Cardiac fibroblast (primary cell): ENCODE measurements at places on chromosomes 4 and X.
A peak's percentile ranks its signal among the peaks of the same experiment; 100 is the strongest.

GRCh38 chrX:15564981-15565579 lies 35.7 kb downstream of the ACE2 start:
- DNase-seq: peak; percentile 88

DNA sequence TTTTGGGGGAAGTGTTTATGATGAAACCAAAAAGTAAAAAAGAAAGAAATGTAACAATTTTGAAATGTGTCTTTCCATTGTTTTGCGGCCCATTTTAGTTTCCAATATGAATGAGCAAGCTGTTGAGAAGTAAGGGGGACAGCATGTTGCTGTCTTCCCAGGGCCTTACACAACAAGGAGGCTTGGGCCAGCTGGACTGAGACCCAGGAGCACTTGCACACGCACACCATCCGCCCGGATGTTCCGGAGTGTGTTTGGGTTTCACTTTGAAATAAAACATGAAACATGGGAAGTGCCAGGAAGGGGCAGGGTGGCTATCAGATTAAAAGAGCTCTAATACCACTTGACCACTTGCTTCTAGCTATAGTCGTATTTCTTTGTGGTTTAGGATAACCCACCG lies 144.4 kb downstream of the NHS start:
- DNase-seq: peak; percentile 54

DNA sequence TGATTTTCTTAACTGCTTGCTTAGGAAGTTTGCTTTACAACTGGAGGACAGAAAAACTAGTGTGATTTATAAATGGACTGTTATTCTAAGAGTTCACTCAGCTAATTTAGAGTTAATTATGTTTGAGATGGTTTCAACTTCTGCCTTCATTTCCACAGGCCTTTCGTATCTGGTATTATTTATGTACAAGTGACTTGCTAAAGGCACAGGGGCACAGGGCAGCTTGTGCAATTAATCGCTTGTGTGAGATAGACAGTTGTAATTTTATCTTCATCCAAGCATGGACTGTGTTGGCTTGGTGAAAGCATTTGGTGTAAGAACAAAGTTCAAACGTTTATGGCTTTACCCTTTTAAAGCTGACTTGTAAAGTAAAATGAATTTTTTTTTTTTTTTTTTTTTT lies 38.3 kb downstream of the GPAT3 start:
- no peak for DNase-seq

- no peak for DNase-seq
Measured at GRCh38 chr4:163736876-163737275, 242.4 kb downstream of the TMA16 start.

DNA sequence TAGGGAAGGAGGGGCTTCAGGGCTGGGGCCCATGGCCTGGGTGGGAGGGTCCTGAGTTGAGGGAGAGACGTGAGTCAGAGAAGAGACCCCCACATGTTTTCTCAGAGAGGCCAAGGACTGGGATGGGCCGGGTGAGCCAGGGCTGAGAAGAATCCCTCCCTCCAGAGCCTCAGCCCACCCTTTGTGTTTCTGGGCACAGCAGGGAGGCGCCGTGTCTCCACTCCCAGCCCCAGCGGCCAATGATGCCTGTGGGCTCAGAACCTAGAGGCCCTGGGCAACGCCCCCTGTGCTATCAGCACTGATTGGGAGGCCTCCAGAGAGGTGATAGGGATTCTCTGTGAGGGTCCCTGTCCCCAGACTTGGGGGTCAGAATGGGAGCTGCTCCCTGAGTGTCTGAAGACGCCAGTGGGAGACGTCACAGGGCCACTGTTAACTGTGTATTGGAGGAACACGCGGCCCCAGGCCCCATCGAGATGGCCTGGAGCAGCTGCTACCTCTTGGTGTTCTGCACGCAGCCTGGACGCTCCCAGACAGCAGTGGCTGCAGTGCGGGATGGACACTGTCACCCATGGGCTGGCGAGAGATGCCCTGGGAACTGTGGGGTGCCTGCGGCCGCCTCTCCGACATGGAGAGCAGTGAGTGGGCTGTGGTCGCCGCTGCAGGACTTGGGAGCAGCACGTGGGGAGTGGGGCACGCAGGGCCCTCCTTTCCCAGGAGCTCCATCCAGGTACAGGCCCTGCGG lies 8.5 kb downstream of the FGFRL1 start:
- DNase-seq: no peak

- peak; percentile 14 for DNase-seq
Measured at GRCh38 chrX:24561121-24561520, 86.0 kb downstream of the PCYT1B start.

GRCh38 chr4:154088741-154089140 lies 299.9 kb upstream of the SFRP2 start:
- DNase-seq: peak; percentile 36

GRCh38 chr4:139144161-139144859 lies 32.7 kb downstream of the ELF2 start:
- peak; percentile 60 for DNase-seq

- DNase-seq: no peak
Measured at GRCh38 chr4:13910556-13910955, 283.0 kb upstream of the BOD1L1 start.

DNA sequence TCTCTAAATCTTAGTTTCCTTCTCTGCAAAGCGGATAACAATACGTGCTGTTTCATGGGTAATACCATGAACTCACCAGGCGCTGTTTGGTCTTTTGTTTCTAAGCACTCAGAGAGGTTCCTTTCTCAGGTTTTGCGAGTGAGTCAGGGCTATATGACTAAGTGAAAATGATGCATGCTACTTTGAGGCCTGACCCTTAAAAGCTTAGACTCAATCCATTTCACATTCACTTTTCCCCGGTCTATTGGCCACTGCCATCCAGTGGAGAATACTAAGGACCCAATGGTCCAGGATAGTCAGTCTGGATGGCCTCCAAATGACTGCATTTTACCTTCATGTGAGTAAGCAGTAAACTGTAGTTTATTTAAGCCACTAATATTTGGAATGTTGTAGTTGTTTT lies 400.8 kb upstream of the SLIT2 start:
- peak; percentile 97 for DNase-seq

GRCh38 chr4:155666344-155667221 lies at the start of gene GUCY1A1:
GUCY1A1 (plus strand) TSS chr4:155666848; CDS start chr4:155696868, 30,020 bp downstream.
- peak; percentile 7 for DNase-seq

- peak; percentile 68 for DNase-seq
Measured at GRCh38 chrX:74525116-74525515, 89.3 kb downstream of the RLIM start.

DNA sequence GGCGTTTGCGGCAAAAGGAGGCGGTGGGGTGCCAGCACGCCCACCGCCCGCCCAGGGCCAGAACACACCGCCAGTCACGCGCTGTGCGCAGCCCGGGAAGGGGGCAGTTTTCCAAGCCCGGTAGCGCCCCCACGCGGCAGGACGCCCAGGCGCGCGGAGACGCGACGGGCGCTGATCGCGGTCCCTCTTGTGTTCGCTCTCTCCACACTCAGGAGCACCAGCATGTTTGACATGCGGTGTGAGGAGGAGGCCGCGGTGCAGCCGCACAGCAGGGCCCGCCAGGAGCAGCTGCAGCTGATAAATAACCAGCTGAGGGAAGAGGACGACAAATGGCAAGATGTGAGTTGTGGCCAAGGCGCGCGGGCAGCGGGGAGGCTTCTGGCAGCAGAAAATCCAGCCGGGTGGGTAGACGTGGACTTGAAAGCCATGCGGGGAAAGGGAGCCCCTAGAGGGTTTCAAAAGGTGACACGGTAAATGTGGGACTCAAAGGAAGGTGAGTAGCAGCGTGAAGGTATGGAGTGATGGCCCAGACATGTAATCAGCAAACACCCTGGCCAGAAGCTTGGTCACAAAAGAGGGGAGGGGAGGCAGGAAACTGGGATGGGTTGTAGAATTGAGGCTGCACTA lies 104.1 kb downstream of the PHOX2B start:
- peak; percentile 37 for DNase-seq

DNA sequence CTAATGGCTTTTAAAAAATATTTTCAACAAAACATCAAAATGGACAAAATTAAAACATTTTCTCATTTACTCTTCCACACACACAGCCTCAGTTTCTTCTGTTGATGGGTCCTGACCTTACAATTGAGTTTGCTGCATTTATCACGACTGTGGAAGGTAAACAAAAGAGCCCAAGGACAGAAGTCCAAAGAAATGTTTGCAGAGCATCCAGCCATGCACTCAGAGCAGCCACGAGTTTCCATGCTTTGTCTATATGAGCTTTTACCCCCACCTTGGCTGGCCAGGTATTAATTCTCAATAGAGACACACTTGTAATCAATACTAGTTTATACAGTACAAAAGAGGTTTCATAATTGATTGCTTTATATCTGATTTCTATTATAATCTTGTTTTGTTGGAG lies 85.0 kb upstream of the WDFY3 start:
- DNase-seq: no peak

DNA sequence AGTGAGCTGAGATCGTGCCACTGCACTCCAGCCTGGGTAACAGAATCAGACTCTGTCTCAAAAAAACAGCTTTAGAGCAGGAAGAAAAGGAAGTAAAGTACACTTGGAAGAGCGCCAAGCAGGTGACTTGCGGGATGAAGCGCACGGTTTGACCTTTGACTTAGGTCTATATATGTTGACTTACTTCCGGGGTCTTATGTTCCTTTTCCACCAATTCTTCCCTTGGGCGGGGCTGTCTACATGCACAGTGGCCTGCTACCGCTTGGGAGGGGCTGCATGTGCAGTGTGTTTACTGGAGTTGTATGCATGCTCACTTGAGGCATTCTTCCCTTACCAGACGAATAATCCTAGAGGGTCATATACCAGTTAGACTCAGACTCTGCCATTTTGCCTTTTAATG lies 108.6 kb downstream of the APOOL start:
- DNase-seq: no peak

GRCh38 chr4:81352446-81352835 lies 119.3 kb downstream of the RASGEF1B start:
- DNase-seq: peak; percentile 50

- no peak for DNase-seq
Measured at GRCh38 chrX:38514016-38514854, 47.1 kb upstream of the TSPAN7 start.

GRCh38 chrX:107659768-107660167 lies 31.5 kb downstream of the PRPS1 start:
- DNase-seq: peak; percentile 76

GRCh38 chr4:176013476-176014247 lies 52.0 kb upstream of the WDR17 start:
- DNase-seq: no peak

GRCh38 chrX:124829930-124830329 lies 483.6 kb downstream of the SH2D1A start:
- no peak for DNase-seq

- DNase-seq: no peak
Measured at GRCh38 chrX:477441-478012, 90.8 kb upstream of the PPP2R3B start.

DNA sequence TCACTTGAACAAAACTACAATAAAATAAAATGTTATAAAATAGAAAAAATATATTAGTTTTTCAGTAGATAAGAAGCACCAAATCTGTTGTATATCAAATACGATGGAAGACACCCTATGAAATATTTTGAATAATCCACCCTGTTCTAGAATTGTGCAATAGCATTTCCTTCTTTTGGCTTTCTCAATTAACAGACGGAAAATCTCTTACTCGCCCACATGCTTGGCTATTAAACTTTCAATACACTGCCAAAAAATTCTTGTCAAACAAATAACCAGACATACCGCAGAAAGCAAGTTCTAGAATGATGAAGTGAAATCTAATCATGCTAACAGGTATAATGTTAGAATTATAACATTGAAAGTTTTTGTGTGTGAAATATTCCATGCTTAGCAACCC lies 671.6 kb upstream of the SLIT2 start:
- peak; percentile 82 for DNase-seq
